ENCODE measurements at places on chromosomes 2 and 18.

GRCh38 chr2:120237491-120237902, 14.3 kb upstream of the TMEM185B start:
- DNase-seq: no peak

GRCh38 chr2:130371723-130372054, 15.8 kb downstream of the PTPN18 start:
- no peak for DNase-seq

DNA sequence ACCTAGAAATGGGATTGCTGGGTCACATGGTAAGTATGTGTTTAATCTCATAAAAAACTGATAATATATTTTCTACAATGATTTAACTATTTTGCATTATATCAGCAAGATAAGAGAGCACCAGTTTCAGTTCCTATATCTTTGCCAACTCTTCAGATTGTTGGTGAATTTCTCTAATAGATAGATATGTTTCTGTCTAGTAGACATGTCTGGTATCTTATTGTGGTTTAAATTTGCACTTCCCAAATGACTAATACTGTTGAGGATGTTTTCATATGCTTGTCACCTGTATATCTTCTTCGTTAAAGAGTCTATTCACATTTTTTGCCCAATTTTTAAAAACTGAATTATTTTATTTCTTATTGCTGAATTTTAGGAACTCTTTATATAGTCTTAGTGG, 113.8 kb upstream of the UXS1 start:
- DNase-seq: no peak

- DNase-seq: no peak
Observed at GRCh38 chr2:105570757-105571156, 171.9 kb upstream of the FHL2 start.

DNA sequence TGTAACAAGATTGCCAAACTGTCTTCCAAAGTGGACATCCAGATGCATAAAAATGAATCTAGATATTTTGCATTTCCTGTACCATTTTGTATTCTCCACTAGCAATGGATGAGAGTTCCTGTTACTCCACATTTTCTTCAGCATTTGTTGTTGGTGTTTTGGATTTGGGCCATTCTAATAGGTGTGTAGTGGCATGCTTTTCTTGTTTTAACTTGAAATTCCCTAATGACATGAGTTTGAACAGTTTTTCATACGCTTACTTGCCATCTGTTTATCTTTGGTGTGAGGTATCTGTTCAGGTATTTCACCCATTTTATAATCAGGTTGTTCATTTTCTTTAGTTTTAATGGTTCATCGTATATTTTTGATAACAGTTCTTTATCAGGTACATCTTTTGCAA, 73.9 kb downstream of the UBE2E3 start:
- no peak for DNase-seq

DNA sequence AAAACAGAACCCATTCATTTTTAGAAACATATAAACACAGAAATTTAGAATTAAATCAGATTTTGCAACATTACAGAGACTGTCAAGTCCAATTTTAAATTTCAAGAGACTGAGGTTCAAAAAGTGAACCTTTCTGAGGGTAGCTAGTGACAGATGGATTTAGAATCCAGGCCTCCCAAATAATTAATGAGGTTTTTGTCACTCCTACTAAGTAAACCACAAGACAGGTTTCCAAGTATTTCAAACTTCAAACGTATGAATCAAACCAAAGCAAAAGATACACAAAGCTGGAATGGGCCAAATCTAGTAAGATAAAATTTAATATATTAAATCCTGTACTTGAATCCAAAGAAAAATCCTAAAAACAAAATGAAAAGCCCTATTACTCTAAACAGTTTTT, 25.3 kb downstream of the PPP4R3B start:
- DNase-seq: no peak

DNA sequence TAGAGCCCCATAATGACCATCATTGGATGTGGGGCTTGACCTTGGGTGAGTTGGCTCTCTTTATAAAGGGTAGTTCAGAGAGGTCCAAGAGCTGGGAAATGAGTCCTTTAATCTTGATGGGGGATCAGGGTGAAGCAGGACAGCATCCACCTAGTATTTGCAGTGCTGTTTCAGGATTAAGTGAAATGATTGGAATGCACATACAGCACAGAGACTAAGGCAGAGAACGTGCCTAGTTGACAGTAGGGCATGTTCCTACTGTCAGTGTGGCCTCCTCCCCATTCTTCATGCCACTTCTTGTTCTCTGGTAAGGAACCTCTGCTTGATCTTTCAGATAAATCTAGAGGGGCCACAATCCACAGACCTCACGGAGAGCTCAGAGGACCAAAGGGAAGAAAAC, 78.9 kb downstream of the TRIM43 start:
- no peak for DNase-seq

DNA sequence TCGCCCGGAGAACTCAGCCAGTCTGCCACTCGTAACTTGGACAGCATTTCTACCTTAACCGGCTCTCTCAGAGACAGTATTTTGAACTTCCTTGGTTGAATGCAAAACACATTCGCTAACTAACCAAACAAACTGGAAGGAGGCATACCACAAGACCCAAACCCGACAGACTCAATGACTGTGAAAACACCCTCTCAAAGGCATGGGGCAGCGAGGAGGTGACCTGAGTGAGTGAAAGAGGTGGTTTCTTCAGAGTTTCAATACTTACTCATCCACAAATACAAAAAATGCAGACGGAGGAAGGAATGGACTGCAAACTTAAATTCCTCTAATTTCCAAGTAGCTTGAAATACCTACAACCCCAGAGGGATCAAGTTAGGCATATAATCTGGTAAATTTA, 132.9 kb downstream of the GAREM1 start:
- no peak for DNase-seq

GRCh38 chr2:201996006-201996405, 37.6 kb upstream of the FZD7 start:
- DNase-seq: no peak

- DNase-seq: no peak
Observed at GRCh38 chr2:120985174-120985996, 249.7 kb downstream of the GLI2 start.

DNA sequence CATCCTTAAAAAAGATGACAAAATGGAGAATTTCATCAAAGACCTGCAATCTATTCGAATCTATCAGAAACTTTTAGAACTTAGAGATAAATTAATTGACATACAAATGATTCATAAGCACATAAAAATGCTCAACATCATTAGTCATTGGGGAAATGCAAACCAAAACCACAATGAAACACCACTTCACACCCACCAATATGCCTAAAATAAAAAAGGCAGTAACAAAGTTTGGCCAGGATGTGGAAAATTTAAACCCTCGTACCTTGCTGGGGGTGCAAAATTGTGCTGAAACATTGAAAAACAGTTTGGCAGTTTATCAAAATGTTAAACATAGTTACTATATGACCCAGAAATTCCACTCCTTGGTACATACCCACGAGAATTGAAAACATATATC, 11.5 kb upstream of the EIF2AK3 start:
- DNase-seq: no peak

DNA sequence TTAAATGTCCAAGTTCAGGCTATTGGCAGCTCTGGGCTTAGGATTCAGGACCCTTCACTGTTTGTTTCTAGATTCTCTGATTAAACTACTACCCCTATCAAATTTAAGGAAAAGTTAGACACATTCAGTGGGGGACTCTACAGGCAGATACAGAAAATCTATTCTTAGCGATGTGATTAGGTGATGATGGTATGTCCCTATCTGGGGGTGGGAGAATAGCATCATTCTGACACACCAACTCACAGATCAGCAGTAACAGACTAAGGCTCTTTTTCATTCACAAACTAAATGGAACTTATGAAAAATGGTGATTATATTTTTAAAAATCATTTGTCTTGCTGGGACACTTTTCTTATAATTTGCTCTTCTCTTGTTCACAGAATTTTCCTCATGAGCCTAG, 232.9 kb upstream of the CDH2 start:
- DNase-seq: no peak

GRCh38 chr2:217153510-217153909, 293.6 kb upstream of the TNP1 start:
- no peak for DNase-seq

- DNase-seq: no peak
Observed at GRCh38 chr2:128439791-128440665, 121.4 kb upstream of the HS6ST1 start.

GRCh38 chr2:100135415-100135814, 7.0 kb downstream of the AFF3 start:
- DNase-seq: no peak

DNA sequence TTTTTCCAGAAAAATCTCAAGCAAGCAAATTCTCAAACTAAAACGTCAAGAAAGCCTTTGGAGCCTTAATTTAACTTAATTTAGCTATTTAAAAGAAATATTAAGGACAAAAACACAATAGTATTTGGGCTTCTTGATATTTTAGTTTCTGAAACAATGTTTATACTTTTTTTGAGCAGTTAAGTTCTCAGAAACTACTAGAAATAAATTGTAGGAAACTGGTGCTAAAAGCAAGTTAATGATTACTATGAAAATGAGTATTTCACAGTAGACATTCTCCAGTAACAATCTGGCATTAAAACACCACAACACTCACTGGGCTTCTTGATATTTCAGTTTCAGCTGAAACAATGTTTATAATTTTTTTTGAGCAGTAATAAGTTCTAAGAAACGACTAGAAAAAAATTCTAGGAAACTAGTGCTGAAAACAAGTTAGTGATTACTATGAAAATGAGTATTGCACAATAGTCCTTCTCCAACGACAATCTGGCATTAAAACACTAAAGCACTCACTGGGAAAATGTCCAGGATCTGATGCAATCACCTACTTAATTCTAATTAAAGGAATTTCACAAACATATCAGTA, 45.1 kb downstream of the TRAK2 start:
- no peak for DNase-seq

GRCh38 chr2:69773206-69773605, 31.3 kb downstream of the ANXA4 start:
- DNase-seq: no peak

DNA sequence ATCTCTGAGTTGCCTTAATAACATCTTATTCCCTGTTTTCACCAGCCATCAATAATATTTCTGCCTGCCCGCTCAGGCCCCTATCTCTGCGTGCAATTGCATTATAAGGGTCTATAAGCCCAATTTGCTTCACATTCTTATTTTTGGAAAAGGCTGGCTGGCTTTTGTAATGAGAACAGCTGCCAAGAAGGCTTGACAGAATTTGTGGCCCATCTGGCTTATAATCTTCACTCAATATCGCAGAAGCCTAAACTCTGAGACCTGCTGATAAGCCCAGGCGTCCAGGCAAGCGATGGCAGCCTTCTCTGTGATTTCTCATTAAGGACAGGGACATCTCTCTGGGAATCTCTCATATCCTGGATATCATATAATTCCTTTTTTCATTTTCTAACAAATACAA, 1618.6 kb upstream of the CELF4 start:
- DNase-seq: no peak

DNA sequence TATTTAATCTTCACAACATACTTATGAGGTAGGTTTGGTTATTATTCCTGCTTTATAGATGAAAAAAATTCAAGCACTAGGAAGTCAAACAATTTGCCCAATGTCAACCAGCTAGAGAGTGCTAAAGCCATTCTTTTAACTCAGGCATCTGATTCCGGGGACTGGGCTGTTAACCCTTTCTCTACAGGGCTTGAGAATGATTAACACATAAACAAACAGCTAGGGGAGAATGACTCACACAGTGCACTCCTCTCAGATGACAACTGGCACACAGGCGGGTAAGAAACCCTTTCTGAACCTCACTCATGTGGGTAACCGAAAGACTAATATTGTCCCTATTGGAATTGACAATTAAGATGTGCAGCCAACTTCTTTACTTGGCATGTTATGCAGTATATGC, 86.3 kb upstream of the FSHR start:
- DNase-seq: no peak

DNA sequence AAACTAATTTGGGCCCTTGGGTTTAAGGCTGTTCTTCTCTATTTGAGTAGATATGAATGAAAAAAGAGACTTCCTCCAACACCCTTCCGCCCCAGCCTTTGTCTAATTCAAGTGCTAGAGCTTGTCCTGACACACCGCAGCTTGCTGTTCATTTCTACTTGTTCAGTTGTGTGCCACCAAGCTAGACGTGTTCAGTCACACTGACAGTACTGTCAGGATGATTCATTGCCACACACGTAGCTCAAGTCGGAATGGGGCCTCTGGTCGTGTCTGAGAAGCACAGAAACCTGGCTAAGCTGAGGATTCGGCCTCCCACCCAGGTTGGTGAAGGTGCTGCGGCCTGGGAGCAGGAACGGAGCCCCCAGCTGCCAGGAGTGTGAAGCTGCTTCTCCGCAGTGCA, 45.6 kb upstream of the INHBB start:
- DNase-seq: no peak

All from GM19239 (cell line).